ENCODE measurements at places on chromosomes 6 and 20.

- DNase-seq: no peak
Measured at GRCh38 chr6:157976345-157977175, 5.1 kb upstream of the SYNJ2 start.

DNA sequence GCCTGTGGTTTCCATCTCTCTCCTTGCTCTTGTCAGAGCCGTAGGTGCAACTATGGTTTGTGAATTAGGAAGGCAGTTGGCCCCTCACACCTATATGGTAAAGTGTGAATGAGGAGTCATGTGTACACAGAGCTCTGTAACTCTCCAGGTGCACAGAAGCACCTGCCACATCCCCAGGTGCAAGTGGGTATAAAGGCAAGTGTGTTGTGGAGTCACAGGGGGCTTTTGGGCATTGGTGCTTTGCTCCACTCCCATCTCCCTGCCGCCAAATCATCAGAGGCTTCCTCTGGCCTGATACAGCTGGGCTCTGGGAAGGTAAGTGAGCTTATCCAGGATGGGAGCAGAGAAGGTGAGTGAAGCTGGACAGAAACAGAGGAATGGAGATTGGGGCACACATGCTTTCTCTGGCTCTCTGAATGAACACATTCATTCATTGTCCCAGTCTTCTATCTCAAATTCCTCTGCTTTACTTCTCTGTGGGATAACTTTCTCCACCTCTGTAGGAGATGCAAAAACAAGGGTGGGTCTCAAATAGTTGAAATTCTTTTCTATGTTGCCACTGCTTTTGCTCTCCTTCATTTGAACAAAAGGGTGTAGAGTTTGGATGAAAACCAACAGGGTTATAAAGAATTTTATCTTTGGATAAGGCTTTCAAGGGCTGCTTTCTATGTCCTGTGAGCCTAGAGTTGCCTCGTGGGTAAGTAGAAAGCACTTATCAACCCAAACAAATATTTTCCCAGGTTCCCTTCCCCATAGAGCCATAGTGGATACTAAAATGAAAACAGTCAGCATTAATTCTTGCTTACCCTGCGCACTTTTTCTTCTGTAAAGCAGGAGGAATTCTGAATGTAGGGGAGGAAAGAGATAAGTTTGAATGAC lies 45.0 kb upstream of the RIPOR2 start:
- DNase-seq: no peak

GRCh38 chr6:15881150-15881549 lies 218.3 kb upstream of the DTNBP1 start:
- DNase-seq: no peak

DNA sequence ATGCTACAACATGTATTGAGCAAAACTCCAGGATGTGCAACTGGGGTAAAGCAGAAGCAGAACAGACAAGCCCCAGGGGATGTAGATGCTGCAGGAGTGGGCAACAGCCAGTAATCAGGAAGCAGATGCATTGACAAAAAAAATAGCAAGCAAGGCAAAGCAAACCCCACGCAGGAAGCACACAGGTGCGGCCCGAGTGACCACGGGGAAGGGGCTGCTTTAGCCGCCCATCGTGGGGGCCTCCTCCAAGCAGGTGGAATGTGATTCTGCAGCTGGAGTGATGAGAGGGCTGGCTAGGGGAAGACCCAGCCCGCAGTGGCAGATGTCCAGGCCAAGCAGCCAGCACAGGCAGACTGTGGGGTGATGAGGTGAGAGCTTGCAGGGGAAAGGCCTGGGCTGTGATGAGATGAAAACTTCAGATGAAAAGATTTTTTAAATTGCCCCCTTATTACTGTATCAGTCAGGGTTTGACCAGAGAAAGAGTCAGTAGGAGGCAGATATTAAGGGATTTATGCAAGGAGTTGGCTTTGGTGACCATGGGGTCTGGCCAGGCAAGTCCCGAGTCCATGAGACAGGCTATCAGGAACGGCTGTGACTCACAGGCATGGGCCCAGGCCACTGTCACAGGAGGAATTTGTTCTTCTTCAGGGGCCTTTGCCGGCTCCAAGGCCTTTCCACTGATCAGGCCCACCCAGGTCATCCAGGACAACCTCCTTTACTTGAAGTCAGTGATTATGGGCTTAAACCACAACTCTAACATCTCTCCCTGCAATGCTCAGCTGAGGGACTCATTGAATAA lies 207.6 kb downstream of the ANKRD60 start:
- no peak for DNase-seq

DNA sequence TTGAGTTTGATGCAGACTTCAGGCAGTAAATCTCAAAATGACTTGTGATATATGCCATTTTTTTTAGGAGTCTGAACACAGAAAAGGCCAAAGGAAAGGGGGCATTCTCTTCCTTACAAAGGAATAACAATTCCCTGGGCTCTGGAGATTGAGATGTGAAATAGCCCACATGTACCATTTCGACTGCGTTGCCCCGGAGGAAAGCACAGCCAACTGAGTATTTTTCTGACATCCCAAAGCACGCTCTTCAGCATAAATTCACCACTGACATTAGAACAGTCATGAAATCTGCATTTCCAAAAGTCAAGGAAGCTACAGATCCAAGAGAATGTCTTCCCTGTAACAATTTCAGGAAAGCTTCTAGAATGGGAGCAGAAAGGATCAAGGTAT lies 7.8 kb downstream of the ELOVL2 start:
- no peak for DNase-seq

GRCh38 chr6:52990342-52990741 lies 4.7 kb downstream of the GSTA4 start:
- no peak for DNase-seq

DNA sequence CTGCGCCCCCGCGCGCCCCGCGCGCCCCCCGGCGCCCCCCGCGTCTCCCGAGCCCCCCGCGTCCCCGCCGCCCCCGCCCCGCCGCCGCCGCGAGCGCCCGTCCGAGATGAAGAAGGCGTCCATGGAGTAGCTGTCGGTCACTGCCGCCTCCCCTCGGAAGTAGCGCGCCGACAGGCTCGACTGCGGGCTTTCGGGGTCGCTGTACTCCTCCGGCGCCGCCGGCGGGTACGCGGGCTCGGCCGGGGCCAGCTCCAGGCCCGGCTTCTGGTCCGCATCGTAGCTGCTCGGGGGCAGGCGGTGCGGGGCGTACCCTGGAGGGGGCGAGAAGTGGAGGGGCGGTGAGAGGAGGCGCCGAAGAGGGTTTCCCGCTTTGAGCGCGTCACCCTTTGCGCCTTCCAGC lies 11.2 kb upstream of the SRXN1 start:
- no peak for DNase-seq

- no peak for DNase-seq
Measured at GRCh38 chr20:63836458-63837344, 5.6 kb upstream of the ZBTB46 start.
